ENCODE measurements at places on chromosomes 5 and 9.
A peak's percentile ranks its signal among the peaks of the same experiment; 100 is the strongest.

DNA sequence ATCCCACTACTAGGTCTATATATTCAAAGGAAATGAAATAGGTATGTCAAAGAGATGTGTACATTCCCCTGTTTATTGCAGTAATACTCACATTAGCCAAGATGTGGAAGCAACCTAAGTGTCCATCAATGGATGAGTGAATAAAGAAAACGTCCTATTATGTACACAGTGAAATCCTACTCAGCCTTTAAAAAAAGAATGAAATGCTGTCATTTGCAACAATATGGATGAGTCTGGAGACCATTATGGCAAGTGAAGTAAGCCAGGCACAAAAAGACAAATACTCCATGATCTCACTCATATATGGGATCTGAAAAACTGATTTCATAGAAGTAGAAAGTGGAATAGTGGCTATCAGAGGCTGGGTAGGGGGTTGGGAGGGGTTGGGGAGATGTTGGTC is 909.1 kb upstream of the DMAC1 start:
- no peak for DNase-seq

GRCh38 chr9:4566806-4567205 is 76.5 kb downstream of the SLC1A1 start:
- DNase-seq: no peak

- no peak for DNase-seq
These were observed 94.4 kb upstream of the ITGA1 start for GRCh38 chr5:52693280-52693679.

DNA sequence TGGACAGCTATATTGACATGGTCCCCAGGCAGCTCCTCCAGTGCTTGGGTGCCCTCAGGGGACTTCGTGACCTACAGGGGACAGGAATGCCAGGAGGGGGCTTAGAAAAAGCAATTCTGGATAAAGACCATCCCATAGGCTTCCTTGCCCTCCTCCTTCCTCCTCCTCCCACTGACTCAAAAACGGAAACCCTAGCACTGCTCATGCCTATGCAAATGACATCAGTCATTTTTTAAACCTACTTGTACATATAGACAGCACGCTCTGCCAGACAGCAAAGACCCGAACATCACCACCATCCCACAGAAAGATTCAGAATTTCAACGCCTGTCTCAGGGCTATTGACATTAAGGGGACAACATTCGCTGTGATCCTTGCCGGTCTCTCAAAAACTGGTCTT is 11.0 kb downstream of the IGFBPL1 start:
- DNase-seq: no peak

GRCh38 chr5:30900367-30900766 is 293.1 kb upstream of the CDH6 start:
- no peak for DNase-seq

DNA sequence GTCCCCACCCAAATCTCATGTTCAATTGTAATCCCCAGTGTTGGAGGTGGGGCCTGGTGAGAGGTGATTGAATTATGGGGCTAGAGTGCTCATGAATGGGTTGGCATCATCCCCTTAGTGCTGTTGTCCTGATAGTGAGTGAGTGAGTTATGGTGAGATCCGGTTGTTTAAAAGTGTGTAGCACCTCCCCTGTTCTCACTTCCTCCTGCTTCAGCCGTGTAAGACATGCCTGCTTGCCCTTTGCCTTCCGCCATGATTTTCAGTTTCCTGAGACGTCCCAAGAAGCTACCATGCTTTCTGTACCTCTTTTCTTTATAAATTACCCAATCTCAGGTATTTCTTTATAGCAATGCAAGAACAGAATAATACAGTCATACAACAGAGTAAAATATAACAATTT is 742 bp upstream of the LECT2 start:
- no peak for DNase-seq

- no peak for DNase-seq
These were observed 4.0 kb downstream of the SNX30 start for GRCh38 chr9:112754578-112754977.

DNA sequence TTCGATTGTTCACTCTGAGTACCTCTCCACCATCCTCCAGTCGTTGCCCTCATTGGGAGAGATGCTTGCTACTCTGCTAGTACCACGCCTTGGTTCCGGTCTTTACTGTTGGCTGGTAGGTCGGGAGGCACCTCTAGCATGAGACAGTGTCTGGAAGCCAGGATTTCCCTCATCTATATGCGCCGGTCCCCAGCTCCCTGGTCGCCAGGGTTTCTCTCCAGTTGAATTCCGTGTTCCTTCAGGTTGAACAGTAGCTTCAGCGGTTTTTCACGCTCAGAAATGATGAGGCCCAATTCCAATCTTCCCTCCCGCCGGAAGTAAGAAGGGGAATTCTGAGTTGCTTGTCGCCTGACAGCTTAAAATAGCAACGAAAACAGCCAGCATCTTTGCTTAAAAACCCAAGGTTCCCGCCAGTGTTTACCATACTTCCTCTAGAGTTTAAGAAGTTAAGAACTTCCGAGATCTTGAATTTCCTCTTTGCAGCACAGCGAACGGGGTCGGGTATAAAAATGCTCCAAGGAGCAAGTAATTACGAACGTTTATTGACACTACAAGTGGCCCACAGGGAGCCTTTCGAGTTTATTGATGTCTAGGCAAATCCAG is 1.3 kb upstream of the ST8SIA4 start:
- DNase-seq: peak; percentile 39

- no peak for DNase-seq
These were observed 34.0 kb downstream of the PDGFRB start for GRCh38 chr5:150121448-150122157.

DNA sequence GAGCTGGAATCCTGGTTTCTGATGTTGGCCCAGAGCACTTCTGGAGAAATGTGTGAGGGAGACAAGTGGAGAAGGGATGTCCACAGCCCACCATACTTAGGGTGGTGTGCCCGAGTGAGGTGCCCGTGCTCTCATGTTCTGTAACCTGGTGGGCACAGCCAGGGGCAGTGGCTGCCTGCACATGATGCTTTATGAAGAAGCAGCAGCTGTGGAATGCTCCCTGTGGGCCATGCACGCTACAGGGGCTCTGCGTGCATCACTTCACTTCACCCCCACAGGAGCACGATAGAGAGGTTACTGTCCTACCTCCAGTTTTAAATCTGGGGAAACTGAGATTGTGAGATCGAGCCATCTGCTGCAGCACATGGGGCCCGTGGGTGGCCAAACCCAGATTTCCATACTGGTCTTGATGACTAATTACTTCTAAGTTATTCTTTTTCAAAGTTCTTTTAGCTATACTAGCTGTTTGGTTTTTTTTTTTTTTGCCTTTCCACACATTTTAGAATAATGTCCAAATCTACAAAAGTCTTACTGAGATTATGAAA is 441.6 kb downstream of the GADD45G start:
- no peak for DNase-seq

DNA sequence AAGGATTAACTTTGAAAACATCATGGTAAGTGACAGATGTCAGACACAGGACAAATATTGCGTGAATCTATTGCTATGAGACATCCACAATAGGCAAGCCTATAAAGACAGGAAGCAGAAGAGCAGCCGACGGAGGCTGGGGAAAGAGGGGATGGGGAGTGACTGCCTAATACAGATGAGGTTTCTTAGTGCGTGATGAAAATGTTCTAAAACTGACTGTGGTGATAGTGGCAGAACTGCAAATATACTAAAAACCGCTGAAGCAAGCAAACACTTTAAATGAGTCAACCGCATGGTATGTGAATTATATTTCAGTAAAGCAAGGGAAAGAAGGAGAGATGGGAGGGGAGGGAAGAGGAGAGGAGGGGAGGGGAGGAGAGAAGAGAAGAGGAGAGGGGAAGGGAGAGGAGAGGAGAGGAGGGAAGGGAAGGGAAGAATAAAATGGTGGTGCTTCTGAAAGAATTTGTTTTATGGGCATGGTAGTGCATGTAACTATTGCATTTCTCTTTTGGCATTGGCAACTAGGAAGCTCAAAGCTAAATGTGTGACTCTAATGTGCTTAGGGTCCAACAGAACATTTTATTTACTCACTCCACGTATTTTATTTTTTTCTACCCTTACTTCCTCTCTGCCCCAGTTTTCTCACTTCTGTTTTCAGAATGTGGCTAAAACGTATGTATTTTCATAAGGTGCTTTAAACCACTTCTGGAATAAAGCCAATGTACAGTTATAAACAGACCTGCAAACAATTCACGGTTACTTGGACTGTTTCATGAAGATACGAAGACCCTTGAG is 21.3 kb downstream of the AKNA start:
- no peak for DNase-seq

- DNase-seq: no peak
These were observed 3.6 kb upstream of the AGPAT2 start for GRCh38 chr9:136690806-136691261.

DNA sequence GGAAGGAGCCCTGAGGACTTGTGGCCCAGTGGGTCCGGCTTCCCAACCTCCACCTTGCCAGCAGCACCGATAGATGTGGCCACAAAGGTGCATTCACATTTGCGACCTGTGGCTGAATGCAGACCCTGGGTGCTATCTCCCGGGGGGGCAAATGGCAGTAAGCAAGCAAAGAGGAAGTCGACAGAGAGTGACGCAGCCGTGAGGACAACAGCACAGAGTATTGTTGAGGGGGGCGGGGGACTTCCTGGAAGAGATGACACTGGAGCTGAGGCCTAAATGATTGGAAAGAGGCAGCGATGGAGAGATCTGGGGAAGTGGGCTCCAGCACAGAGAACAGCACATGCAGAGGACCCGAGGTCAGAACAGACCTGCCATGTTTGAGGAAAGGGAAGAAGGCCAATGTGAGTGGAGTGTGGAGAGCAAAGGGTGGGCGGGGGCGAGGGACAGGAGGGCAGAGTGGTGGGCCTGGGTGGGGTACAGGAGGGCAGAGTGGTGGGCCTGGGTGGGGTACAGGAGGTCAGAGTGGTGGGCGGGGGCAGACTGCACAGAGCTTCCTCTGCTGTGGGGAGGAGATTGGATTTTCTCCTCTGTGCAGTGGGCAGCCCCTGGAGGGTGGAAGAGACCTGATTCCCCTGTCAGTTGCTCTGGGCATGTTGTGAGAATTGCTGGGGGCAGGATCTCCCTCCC is 42.6 kb downstream of the ADAMTS2 start:
- no peak for DNase-seq

GRCh38 chr5:25579111-25579510 is 934.3 kb upstream of the CDH10 start:
- no peak for DNase-seq

DNA sequence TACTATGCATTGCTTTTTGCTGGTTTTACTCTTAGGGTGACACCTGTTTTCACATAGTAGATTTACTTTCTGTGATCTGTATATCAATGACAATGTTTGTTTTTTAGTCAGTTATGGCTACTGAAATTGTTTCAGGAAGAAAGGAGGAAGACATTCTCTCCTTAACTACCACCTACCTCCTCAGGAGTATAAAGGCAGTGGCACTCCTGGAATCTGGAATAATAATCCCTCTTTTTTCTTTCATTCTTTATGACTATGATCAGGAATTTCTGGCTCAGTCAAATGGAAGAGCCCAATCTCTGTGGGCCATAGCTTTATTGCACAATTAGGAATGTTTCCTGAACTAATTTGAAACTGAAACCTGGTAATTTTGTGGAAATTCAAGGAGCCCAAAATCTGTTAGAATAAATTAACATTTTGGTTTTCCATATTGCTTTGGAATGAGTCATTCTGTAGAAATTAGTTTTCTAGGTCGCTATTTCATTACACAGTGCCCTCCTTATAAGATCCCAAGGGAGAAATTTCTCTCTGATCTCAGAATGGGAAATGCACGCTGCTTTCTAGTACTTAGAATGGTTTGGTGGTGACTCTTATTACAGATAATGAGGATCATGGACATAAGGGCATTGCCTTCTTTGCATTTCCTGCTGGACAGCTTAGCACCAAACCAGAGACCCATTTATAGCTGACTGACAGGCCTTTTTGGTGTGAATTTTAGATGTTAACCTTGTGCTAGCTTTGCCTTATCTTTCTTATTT is 95.3 kb upstream of the VLDLR start:
- no peak for DNase-seq

- DNase-seq: no peak
These were observed 704.9 kb upstream of the CDH18 start for GRCh38 chr5:20692913-20693312.

Measured in activated effector memory CD4-positive, alpha-beta T cell treated with Interleukin-2 at 50 U/mL for 16 hours (primary cell).